ENCODE measurements at places on chromosomes 5 and 9.

GRCh38 chr5:157575381-157576020 is at the start of gene ADAM19:
Gene ADAM19, minus strand, starts transcription at chr5:157575775. Its CDS starts 79 bp downstream, at chr5:157575696.
- DNase-seq, result peak; percentile 58

DNA sequence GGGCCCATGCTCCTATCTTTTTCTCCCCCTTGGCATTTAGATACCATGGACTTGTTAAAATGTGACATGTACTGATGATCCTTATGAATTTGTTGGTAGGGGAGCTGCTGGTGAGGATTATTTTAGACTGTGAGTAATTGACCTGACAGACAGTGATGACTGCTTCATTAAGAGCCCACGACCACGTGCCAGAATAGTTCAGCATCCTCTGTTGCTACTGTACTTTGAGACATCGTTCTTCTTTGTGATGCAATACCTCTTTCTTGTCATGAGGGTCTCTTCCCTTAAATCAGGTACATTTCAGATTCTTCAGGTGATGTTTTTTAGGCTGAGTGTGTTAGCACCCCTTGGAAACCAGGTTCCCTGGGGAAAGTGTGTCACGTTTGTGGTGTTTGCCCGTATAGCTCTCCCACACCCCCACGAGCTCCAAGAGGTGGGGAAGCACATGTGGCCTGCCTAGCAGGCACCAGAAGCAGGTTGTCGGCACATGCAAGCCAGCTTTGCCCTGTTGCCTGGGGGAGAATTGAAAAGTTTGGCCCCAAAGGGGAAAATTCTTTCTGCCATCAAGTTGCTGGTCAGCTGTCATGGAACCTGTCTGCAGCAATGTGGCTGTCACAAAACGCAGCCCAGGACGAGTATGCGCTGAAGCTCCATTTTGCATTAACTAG is 25.1 kb downstream of the QRFP start:
- DNase-seq, result no peak

- no peak for DNase-seq
Measured at GRCh38 chr5:143179126-143179740, 224.3 kb downstream of the NR3C1 start.

- DNase-seq, result no peak
Measured at GRCh38 chr5:134084570-134084969, 29.9 kb upstream of the TCF7 start.

GRCh38 chr5:14011089-14012020 is 66.9 kb upstream of the DNAH5 start:
- peak; percentile 17 for DNase-seq

GRCh38 chr5:162654661-162655405 is 587.3 kb downstream of the GABRG2 start:
- DNase-seq, result no peak

GRCh38 chr9:130912932-130913598 is 16.5 kb upstream of the QRFP start:
- no peak for DNase-seq

DNA sequence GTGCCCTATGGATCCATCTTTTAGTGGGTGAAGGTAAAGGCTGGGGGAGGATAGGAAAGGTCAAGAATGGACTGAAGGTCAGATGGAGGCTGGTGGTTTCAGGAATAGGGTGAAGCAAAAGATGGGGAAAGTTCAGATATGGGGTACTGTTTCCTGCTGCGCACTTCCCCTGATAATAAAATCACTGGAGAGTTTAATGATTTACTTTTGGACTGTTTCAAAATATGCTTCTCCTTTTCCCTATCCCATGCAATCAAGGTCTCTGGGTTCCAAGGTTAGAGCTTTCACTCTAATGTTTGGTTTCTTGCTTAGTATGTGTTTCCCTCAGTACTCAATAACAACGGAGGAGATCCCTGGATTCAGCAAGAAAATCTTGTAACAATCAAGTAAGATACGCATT is 10.8 kb upstream of the PPP3R2 start:
- DNase-seq, result no peak

DNA sequence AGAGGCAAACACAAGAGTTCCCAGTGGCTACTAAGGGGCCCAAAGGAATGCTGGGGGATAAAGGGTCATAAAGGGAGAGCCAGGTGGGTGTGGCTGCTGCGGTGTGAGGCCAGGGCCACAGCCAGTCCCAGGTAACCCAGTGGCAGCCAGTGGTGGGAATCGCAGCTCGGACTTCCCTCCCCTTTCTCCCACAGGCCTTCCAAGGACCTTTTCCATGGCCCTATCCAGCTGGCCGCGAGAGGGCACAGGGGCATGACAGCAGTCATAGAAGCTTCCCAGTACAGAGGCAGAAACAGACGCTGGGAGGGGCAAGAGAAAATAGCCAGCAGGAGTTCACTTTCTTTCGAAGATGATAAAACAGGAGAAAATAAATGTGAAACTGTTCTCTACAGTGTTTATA is 257.6 kb downstream of the SEMA5A start:
- DNase-seq, result no peak

GRCh38 chr5:139686356-139686705 is 38.2 kb downstream of the CXXC5 start:
- no peak for DNase-seq

- DNase-seq, result no peak
Measured at GRCh38 chr5:140609126-140609525, 23.8 kb downstream of the CD14 start.

GRCh38 chr5:16877267-16877935 is 58.7 kb downstream of the MYO10 start:
- no peak for DNase-seq

- no peak for DNase-seq
Measured at GRCh38 chr5:124628721-124629596, 117.5 kb downstream of the ZNF608 start.

DNA sequence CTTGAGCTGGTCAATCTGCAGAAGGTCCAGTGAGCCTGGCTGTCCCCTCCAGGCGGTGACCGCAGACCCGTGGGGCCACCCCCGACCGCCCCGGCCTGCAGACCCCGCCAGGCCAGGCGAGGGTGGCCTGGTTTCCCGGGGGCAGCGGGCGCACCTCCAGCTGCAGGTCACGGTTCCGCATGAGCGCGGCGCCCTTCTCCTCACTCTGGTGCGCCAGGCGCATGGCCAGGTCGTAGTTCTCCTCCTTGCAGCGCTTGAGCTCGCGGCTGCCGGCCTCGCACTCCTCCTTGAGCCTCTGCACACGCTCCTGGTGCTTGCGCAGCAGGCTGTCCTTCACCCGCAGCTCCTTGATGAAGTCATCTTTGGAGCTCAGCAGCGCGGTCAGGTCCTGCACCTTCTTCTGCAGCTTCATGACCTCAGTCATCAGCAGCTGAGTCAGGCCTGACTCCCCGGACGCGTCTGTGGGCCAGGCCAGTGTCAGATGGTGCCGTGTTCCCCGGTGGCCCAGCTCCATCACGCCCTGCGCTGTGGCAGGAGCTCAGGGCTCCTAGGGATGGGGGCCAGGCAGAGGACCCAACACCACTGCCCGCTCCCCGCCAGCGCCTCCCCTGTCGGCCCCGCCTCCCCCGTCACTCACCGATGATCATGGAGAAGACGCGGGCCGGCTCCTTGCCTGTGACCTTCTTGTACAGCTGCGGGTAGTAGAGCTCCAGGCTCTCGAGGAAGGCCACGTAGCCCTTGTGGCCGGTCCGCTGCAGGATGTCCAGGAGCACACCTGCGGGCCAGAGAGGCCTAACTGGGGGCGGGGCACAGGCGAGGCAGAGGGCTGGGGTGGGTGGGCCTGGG is 2.6 kb downstream of the CARD9 start:
- DNase-seq, result no peak

DNA sequence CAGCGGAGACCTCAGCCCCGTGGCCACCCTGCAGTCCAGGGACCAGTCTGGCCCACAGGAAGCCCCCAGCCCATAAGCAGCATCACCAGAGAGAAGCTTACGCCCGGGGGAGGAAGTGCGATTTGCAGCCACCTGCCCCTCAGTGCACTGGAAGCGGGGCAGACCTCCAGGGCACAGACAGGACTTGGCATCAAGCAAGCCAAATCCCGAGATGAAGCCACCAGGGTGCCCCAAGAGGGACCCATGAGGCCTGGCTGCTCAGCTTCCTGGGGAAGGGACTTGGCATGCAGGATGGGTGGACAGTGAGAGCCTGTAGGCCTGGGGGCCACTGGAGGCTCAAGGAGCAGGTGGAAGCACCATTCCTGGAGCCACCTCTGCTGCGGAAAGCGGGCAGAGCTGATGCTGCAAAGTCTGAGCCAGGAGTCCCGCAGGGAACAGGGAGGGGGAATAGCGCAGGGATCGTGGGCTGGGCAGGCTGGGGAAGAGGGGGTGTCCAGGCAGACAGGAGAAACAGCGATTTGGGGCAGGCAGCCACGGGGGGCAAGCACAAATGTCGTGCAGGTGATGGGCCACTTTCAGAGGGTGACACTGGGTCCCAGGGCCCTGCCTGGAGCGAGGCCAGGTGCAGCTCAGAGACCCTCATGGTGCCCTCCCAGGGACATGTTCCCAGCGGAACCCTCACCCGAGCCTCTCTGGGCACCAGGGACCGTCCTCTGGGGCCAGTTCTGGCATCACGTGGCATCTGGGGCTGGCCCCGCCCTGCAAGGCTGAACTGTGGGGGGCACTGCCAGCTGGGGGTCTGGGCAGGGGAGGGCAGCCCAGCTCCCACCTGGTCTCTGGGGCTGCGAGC is 3.2 kb downstream of the LRRC26 start:
- DNase-seq, result no peak

- no peak for DNase-seq
Measured at GRCh38 chr9:85158512-85158911, 489.0 kb downstream of the NTRK2 start.

DNA sequence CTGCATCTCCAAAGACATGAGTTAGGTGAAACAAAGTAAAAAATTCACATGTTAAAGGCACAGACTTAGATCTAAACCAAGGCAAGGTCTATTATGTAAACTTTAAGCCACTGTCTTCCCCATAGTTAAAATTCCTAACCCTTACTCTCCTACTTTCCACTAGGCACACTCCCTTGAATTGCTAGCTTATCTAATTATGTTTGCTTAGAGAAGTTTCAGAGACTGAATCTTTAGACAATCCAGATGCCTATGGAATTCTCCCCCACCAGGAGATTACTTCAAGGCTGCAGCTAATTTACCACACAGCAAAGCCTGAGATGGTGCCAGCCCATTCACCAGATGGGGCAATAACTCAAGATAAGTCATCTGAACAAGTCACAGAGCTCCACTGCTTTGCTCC is 803.1 kb upstream of the COX7C start:
- no peak for DNase-seq

GRCh38 chr9:32136700-32137339 is 247.6 kb upstream of the ACO1 start:
- DNase-seq, result no peak

DNA sequence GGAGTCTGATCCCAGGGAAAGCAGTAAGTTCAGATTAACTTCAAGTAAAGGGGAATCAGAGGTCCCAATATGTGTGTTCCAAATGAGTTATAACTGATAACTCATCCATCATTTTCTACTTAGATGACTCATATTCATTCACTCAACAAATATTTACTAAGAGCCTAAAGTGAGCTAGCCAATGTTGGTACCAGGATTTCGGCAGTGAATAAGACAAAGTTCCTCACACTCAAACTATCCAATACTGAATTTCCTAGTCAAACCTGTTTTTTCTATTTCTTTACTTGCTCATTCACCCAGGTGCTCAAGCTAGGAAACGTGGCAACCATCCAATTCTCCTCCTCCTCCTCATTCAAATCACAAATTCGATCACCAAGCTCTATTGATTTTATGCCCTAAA is 25.8 kb downstream of the FBXW2 start:
- no peak for DNase-seq

GRCh38 chr5:73278693-73279092 is 105.7 kb downstream of the TMEM174 start:
- no peak for DNase-seq

DNA sequence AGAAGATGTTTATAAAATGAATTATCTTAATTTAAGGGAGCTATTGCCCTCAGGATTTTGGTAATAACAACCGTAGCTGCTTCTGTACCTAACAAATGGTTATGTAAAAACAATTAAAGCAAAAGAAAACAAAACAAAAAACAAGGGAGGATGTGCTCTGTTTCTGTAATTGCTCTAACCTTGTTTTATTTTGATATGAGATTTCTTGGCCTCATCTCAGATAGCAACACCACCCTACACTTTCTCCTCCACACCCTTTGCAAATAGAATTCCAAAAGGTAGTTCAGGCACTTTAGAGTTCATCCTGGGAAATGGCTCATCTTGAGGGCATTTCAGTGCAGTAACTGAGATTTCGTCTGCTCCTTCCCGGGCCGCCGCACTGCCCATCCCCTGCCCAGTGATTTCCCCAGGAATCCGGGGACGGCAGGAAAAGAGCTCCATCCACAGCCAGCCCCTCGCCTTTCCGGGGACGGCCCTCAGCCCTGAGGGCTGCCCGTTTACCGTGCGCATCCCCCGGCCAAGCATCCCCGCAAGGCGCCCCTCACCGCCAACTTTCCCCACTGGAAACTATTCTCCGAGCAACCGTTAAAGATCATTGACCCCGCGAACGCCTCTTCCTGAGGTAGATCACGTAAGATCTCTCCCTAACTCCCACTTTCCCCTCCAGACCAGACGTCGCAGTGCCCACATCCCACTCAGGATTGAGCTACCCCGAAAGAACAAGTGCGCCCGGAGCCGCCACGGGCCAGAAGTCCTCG is 1.2 kb downstream of the FNBP1 start:
- no peak for DNase-seq

DNA sequence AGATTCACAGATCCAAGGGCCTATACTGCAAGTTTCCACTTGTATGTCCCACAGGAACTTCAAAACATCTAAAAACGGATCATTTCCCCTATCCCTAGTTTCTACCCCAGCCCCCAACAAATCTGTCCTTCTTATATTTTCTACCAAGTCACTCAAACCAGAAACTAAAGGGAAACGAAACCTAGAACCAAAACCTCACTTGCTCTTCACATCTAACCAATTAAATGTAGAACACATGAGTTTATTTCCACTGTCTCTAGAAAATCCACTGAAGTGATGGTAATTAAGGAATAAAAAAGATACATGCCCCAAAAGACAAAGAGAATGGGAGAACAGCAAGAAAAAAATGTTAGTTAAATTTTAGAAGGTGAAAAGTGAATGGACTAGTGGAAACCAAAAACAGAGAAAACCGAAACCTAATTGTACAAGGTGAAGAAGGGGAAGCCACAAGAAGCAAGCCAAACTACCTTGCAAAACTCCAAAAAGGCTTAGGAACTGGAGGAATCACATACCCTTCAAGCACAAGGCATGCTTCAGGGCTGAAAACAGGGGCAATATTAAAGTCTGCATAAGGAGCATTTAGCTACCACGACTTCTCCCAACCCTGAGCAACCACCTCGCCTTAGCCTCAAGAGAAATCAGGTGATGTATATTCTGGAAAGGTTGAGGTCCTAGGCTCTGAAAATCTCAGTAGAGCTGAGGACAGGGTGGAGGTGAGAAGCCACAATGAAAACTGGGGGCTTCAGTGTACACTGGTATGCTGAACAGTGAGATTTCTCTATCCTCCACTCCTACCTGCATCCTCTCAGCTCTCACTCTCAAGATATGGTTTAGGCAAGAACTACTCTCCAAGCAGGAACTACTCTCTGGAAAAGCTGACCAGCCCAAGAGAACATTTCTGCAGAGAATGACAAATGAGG is 11.1 kb downstream of the SMU1 start:
- no peak for DNase-seq

GRCh38 chr9:126546036-126546435 is 67.7 kb upstream of the LMX1B start:
- no peak for DNase-seq

GRCh38 chr5:172509405-172509781 is 55.1 kb upstream of the SH3PXD2B start:
- DNase-seq, result no peak

- DNase-seq, result no peak
Measured at GRCh38 chr9:72473474-72474261, 47.7 kb upstream of the TMC1 start.

GRCh38 chr5:53969176-53969730 is 341.1 kb downstream of the ARL15 start:
- no peak for DNase-seq

GRCh38 chr9:27192291-27192960 is 83.4 kb downstream of the TEK start:
- no peak for DNase-seq
